Effector memory CD4-positive, alpha-beta T cell (primary cell): ENCODE measurements at places on chromosomes 3 and 15.

DNA sequence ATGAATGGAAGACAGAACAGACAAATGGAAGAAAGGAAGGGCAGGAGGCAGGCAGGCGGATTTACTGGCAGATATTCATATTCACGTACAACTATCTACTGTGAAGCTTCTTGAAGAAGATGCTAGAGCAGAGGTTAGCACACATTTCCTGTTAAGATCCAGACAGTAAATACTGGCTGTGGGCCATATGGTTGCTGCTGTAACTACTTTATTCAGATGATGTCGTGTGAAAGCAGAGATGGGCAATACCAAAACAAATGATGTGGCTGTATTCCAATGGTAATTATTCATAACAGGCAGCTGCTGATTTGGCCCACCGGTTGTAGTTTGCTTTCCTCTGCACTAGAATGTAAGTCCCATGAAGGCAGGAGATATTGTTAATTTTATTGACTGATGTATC is 115.7 kb upstream of the PRTG start:
- no peak for DNase-seq

DNA sequence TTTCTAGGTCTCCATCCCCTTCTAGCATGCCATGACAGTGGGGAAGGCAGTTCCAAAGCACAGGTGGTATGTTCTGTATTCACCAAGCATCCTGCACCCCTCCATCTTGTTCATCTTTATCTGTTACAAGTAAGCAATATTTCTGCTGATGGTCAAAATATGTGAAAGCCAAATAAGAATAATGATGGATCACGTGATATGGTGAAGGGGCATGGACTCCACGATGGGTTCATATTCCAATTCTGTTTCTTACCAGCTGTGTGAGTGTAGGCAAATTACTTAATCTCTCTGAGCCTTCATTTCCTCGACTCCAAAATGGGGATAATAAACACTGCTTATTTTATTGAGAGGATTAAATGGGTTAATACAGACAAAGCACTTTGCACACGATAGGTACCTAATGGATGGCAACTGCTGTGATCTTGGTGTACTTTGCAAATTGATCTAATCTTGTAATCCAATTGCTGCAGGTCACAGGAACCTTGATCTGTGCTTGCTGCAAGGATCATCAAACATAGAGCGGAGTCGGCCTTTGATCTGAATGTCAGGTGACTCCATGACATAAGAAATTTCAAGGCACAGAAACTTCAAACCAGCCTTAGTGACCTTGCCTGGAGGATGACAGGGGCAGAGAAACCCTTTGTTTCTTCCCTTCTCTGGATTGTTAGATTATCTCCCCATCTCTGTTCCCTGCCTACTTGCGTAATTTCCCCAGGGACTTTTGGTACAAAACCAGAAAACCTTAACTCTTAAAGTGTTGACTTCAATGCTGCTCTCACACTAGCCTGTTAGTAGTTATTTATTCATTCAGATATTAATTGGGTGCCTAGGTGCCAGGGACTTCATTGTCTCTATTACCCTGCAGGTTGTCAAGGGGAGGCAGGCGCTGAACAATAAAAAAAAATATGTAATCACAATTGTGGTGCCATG is 25.8 kb downstream of the SIAH2 start:
- DNase-seq = no peak

DNA sequence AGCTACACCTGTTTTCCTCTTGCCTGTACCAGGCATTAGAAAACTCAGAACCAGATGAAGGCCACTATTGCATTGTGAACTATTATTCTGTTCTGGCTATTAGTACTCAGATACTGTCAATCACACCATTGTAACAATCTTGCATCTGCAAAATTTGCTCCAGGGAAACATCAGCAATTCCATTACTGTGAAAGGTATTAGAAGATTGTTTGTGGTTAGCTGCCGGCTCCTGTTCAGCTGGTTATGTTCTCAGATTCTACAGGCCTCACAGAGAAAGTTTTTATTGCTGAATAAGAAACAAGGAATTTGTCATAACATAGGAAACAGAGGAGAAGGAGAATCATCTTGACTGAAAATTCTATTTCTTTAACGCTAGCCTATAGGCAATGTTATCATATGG is 179.9 kb downstream of the PLOD2 start:
- DNase-seq = no peak

GRCh38 chr15:101111570-101112262 is 140.1 kb downstream of the CHSY1 start:
- no peak for DNase-seq

- DNase-seq = no peak
Observed at GRCh38 chr15:101528917-101529299, 39.4 kb upstream of the PCSK6 start.
